ENCODE measurements at places on chromosomes 16 and 17. TPM values are rescaled to one million over a fixed set of nuclear protein-coding genes. Genes with fewer than 3 reads are reported as not detected.

GRCh38 chr16:1171854-1172428 lies 19.0 kb downstream of the CACNA1H start:
- no peak for DNase-seq

- DNase-seq: peak; percentile 96
Observed at GRCh38 chr17:50055426-50056216, at the start of gene ITGA3. Gene ITGA3 (plus strand): TSS chr17:50056110. CDS start chr17:50056440, 330 bp downstream.

GRCh38 chr16:62225675-62226074 lies 189.4 kb upstream of the CDH8 start:
- DNase-seq: peak; percentile 44

- no peak for DNase-seq
Observed at GRCh38 chr16:67763066-67763465, 43.3 kb downstream of the RANBP10 start.

GRCh38 chr16:79598063-79598347 lies 2.5 kb downstream of the MAF start:
- no peak for DNase-seq

GRCh38 chr17:33910200-33910857 lies 344.8 kb upstream of the CCL2 start:
- DNase-seq: no peak

GRCh38 chr17:34862384-34862783 lies 98.9 kb downstream of the CCT6B start:
- DNase-seq: no peak

GRCh38 chr16:15498427-15499175 lies 64.2 kb downstream of the BMERB1 start:
- no peak for DNase-seq

- no peak for DNase-seq
Observed at GRCh38 chr17:27356091-27356705, 62.3 kb downstream of the WSB1 start.

Gene HEATR9
- total RNA-seq: not detected

GRCh38 chr17:80354336-80354735 lies 60.6 kb upstream of the ENDOV start:
- DNase-seq: no peak

- no peak for DNase-seq
Observed at GRCh38 chr17:8143581-8144400, 8.4 kb downstream of the PER1 start.

DNA sequence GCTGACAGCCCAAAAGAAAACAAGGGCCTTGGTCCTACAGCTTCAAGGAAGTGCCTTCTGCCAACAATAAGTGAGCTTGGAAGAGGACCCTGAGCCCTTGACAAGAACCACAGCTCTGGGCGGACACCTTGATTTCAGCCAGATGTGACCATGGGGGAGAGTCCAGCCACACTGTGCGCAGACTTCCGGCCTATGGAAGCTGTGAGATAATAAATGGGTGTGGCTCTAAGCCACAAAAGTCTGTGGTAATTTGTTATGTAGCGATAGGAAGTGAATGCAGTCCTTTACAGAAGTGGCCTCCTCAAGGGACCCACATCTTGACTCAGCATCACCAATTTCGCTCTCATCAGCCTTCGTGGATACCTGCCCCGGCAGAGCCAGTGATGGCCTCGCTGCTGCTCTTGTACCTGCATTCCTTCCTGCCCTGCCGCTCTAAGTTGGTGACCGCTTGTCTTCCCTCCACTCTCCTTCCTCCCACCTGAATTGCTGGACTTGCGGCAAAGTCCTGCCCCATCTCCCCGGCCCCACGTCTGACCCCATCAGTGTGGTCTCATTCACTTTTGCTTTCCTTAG lies 29.3 kb downstream of the PRSS54 start:
- no peak for DNase-seq

- no peak for DNase-seq
Observed at GRCh38 chr16:19879241-19879792, 5.3 kb downstream of the GPRC5B start.

Gene NLRC5
- total RNA-seq: 29.7 TPM

DNA sequence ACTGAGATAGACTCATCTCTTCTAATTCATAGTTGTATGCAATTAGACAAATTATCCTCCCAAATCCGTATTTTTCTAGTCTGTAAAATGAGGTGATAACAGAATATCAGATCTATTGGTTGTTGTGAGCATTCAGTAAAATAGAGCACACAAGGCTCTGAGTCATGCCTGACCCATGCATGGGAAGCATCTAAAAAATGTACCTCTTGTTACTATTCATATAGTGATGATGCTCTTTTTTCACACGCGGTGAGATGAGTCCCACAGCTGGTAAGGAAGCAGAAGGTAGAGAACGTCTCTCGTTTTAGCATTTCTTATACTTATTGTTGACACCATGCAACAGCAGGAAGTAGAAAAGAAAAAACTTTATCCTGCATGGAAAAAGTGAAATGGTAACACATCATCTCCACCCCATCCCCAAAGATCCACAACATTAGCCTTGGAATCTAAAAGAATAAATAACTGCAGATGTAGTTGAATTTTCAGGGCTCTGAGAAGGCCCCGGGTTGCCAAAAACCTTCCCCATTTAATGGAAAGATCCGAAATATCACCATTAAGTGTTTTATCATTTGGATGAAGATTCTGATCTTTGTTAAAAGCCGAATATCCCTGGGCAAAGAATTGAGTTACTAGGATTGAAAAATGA lies 215.6 kb downstream of the TMEM114 start:
- DNase-seq: no peak

GRCh38 chr17:48618256-48618896 lies 3.3 kb upstream of the HOXB8 start:
- peak; percentile 73 for DNase-seq

- DNase-seq: no peak
Observed at GRCh38 chr16:10497132-10498101, 83.0 kb downstream of the EMP2 start.

- DNase-seq: no peak
Observed at GRCh38 chr16:69277413-69277812, 33.7 kb upstream of the VPS4A start.

- no peak for DNase-seq
Observed at GRCh38 chr16:62638964-62639870, 603.0 kb upstream of the CDH8 start.

Gene CACNG1
- total RNA-seq: not detected

DNA sequence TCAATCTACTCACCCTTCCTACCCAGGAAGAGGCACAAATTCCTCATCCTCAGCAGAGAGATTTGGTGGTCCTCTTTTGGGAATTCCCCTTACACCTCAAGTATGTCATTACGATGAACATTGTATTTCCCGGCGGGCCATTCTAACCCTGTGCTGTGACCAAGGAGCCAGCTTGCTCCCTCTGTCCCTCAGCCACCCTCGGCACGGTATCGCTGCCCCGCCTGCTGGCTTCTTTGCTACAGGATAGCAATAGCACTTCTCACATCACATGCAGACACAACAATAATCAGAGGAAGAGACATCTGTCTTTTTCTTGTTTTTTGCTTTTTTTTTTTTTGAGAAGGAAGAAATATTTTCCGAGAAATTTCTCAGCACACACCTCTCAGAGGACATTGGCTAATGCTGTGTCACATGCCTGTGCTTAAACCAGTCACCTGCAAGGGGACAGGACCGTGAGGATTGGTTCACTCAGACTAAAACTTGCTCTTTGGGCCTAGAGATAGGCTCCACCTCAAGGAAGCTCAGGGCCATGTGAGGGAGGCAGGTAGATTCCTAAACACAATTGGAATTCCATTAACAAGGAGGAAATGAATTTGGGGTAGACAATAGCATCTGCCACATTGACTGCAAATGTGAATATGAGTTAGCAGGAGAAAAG lies 41.2 kb downstream of the TMC5 start:
- no peak for DNase-seq

DNA sequence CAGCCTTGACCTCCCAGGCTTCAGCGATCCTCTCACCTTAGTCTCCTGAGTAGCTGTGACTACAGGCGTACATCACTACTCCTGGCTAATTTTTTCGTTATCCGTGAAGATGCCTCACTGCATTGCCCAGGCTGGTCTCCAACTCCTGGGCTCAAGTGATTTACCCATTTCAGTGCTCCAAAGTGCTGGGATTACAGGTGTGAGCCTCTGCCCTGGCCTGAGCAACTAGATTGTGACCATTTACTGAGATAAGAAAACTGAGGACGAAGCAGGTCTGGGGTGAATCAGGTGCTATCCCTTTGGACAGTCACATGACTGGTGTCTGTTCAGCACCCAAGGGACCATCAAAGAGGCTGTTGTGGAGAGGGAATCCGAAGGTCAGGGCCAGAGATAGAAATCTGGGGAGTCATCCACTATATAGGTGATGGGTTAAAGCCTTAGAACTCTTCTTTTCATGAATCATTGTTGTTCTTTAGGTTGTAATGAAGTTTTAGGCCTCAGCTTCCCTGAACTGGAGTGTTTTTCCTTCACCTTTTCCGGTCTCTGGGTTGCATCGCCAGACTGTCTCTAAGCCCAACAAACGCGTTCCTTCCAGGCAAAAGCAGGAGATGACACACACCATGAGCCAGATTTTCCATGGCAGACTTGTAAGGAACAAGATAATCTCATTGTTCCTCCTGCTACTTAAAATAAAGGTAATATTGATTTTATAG lies 62.5 kb downstream of the FTO start:
- DNase-seq: no peak

GRCh38 chr16:85193115-85193493 lies 80.8 kb upstream of the CIBAR2 start:
- no peak for DNase-seq

- DNase-seq: no peak
Observed at GRCh38 chr16:12398029-12398682, 405.5 kb downstream of the CPPED1 start.

GRCh38 chr17:17745476-17746455 lies 64.5 kb downstream of the RAI1 start:
- DNase-seq: no peak

- no peak for DNase-seq
Observed at GRCh38 chr17:17036524-17036998, 5.7 kb upstream of the MPRIP start.
